ENCODE measurements at places on chromosomes 3 and 15.

- no peak for DNase-seq
Measured at GRCh38 chr3:187728940-187729583, 16.2 kb downstream of the BCL6 start.

- no peak for DNase-seq
Measured at GRCh38 chr3:5011555-5012256, 32.5 kb downstream of the BHLHE40 start.

DNA sequence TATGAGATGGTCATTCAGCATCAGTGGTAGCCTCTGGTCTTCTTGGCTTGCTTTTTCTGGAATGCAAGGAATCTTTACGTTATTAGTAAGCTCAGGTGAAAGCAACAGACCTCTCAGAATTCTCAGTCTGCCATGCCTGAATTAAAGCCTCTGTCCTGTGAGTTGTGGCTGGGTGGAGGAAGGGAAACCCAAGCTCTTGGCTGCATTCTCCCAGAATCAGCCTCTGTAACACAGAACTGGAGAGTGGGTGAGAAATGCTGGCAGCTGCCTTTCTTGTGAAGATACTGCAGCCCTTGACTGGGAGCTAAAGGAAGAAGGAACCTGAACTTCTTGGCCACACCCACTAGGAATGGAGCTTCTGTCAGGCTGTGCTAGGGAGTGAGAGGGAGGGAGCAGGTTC lies 505.8 kb downstream of the EPHA3 start:
- DNase-seq, result no peak

DNA sequence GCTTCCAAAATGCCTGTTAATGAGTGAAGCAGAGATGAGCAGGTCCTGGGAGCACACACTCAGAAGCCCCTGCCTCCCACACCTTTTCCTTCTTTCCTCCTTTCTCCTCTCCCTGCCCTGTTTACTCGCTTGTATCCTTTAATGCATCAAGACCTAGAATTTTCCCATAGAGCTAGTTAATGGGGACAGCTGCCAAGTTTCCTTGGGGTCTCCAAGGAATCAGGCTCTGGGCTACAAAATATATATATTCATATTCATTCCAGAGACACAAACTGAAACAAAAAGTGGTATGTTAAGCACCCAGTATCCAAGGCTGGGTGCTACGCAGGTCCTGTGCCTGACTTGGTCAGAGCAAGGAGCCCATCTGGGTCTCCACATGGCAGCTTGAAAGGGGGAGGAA lies 235.6 kb downstream of the MYRIP start:
- DNase-seq, result no peak

DNA sequence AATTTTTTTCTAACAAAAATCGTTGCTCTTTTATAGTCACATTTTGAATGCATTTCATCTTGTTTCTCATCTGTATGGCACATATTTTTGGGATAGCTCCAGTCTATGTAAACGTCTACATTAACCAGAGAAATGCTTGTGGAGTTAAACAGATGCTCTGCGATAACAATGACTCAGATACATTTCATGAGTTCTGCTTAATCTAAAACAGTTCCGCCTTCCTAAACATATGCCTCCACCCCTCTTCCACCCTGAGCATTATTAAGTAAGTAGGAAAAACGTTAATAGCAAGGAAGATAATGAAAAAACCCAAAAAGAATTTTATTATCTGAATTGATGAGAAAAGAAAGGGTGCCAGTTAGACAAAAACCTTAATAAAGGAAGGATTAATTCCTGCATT lies 396.1 kb downstream of the TUSC7 start:
- DNase-seq, result no peak

DNA sequence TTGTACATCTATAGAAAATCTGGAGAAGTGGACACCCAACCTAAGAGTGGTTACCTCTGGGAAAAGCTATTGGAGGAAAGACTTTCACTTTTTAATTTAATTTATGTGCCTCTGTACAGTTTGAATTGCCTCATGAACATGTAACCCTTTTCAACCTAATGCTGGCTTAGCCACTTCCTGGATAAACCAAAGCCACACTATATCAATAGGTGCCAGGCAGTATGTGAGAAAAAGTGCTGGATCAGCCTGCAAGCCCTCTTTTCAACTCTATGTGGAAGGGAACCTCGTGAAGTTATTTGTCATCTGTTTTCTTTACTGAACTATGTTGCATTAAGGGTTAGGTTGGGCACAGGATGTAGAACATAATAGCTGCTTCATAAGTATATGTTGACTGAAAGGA lies 9.3 kb upstream of the TOPAZ1 start:
- DNase-seq, result no peak

- DNase-seq, result no peak
Measured at GRCh38 chr3:10450494-10451440, 54.6 kb downstream of the ATP2B2 start.

GRCh38 chr3:104673981-104674380 lies 692.7 kb upstream of the ALCAM start:
- DNase-seq, result no peak

- DNase-seq, result no peak
Measured at GRCh38 chr15:70324001-70324974, 226.6 kb upstream of the TLE3 start.

GRCh38 chr15:85543741-85544155 lies 163.3 kb downstream of the AKAP13 start:
- DNase-seq, result peak; percentile 47

- DNase-seq, result peak; percentile 39
Measured at GRCh38 chr15:68383161-68384074, 48.5 kb downstream of the ITGA11 start.

DNA sequence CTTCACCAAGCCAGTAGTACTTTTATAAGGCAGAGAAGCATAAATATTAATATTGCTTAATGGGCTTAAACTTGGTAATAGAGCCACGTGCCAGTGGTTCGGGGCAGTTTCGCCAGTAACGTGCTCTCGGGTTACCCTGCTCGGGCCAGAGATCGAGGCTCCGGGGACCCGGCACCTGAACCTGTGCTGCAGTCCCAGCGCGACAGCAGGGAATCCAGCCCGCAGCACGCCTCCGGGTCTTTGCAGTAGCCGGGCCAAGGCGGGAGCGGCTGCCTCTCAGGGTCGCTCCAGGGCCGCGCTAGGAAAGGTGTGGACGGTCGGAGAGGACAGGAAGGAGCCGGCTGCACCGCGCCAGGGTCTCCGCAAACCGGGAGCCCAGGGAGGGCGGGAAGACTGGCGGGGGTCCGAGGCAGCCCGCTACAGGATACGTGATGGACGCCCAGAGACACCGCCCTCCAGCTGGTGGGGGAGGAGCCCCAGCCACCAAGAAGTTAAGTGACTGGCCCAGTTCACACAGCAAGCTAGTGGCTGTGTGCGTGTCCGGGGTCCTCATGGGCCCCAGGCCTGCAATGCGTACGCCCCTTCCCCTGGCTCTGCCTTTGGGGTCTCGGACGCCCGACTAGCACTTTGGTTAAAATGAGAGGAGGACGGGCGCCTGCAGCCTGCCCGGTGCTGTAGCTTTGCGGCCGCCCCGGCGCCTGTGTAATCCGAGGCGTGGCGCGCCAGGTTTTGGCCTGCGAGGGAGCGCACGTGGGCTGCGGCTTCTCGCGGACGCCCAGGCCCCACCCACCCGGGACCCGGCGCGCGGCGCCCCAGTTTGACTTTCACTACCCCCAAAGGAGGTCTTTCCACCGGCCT lies 1.2 kb upstream of the PDE8A start:
- DNase-seq, result peak; percentile 88

- no peak for DNase-seq
Measured at GRCh38 chr3:195907684-195907933, 742 bp downstream of the TNK2 start.

DNA sequence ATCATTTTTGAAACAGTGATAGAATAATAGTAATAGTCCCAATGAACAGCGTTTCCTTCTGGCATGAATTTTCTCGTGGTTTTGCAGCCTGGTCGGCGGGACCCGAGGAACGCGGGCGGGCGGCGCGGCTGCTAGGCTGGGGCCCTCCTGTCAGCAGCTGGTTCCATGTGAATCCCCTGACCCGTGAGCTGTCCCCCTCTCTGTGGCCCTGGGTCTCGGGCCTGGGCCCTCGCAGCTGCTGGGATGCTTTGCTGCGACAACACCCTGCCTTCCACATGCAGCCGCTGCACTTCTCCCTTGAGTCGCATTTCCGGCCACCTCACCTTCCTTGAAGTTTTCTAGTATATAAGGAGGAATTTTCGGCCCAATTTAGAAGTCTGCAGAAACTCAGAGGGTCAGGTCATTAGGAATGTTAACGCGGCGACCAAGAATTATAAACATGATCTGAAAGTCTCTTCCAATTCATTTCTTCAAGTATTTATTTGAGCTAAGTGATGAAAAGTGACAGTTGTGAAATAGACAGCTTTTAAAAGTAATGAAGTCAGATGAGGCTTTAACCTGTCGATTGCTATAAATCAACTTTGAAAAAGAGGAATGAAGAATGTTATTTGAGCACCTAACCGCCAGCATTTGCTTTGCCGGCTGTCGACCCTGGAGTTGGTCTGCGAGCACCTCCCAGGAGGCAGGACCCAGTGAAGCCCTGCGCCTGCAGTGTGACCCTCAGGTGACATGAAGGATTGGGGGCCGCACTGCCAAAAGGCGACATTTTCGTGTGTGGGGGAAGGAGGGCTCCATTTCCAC lies 27.7 kb downstream of the NR2F2 start:
- no peak for DNase-seq

DNA sequence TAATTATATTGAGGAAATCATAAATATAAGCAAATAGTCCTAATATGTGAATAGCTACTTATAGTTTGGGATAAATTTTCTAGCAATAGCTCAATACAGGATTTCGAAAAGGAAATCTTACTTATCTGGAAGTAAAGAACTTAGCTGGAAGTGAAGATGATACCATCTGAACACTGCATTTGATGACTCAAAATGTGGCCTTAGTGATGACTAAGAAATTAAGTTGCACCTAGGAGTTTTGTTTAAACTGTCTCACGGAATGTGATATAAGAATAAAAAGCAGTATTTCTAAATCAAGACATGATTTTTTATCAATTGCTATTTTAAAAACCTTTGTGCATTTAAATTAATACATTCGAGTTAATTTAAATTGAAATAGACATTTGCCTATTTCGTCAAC lies 91.2 kb downstream of the EOMES start:
- DNase-seq, result no peak

- DNase-seq, result no peak
Measured at GRCh38 chr3:143835312-143835711, 13.0 kb downstream of the SLC9A9 start.

DNA sequence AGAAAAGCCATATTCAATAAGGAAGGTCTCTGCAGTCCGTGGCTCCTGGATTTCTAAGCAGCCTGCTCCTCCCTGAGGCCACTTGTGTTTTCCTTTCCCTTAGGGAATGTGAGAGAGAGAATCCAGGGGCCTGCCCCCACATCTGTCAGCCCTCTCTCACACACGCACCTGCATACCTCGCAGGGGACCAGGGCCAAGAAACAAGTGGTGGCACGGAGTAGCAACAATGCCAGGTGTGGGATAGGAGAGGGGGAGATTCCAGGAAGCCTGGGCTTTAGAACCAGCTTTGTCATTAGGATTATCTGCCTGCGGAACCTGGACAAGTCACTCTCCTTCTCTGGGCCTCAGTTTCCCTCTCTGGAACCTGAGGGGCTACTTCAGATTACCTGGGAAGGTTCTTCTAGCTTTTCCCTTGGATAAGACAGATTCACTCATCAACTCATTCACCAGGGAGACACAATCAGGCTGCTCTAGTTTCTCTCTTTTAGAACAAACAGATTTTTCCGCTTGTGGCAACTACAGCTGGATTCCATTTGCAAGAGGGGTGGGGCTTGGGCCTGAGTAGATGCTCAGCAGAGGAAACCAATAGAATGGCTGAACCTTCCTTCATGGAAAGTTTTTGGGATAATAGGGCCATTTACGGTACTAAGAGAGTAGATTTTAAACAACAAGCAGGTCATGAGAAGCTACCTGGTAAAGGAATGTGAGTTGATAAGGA lies 19.5 kb downstream of the BCL6 start:
- DNase-seq, result no peak

- DNase-seq, result peak; percentile 54
Measured at GRCh38 chr15:82647045-82647834, at the start of gene CPEB1. Gene CPEB1, minus strand, starts transcription at chr15:82647363. Its CDS starts 18,904 bp downstream, at chr15:82628459.
